ENCODE measurements at places on chromosomes 4 and X.

DNA sequence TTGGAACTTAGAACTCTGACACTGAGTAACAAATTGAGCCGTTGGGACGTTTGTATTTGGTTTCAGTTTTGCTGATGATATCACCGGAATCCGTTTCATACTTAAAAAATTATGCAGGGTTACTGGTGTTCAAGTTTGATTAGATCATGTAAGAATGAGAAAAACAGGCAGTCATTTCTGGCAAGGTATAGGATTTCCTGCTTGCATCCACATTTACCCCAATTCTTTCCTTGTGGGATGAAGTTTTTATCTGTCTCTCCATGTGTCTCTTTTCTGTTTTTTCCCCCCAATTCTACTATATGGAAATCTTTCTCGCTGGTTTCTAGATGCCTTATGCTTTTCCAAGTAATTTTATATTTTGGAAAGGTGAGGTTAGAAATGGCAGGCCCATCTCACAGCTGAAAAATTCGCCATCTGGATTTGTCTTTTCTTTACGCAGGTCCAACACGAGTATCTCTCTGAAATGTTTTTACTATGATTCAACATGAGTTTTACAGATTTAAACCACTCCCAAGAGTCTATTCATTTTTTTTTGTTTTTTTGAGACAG lies 197.9 kb downstream of the SHOX start:
- DNase-seq, result no peak

DNA sequence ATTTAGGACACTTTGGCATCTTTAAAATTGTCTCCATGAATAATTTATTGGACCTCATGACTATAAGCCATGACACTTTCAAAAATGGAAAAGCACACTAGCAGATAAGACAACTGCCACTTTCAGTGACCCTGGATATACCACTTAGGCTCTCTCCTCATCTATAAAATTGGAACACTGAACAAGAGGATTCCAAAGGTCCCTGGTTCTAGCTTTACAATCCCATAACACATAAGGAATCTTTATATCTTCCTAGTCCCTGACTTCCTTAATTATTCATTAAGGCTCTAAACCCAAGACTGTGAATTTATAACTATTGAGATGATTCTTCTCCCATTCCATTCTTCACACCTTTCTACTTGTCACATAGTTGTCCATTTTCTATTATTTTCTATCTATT lies 190.2 kb downstream of the SCFD2 start:
- no peak for DNase-seq

GRCh38 chrX:150449313-150449712 lies 86.2 kb downstream of the MAMLD1 start:
- DNase-seq, result no peak

GRCh38 chr4:159764343-159764952 lies 661.6 kb downstream of the RAPGEF2 start:
- no peak for DNase-seq

- no peak for DNase-seq
Observed at GRCh38 chr4:150569384-150569987, 12.5 kb upstream of the MAB21L2 start.

GRCh38 chr4:114599903-114600552 lies 1.4 kb downstream of the UGT8 start:
- no peak for DNase-seq

GRCh38 chrX:121570072-121570841 lies 522.8 kb downstream of the GLUD2 start:
- DNase-seq, result no peak

- no peak for DNase-seq
Observed at GRCh38 chr4:38704622-38705154, 40.7 kb downstream of the KLF3 start.

- DNase-seq, result no peak
Observed at GRCh38 chr4:21067351-21067750, 367.1 kb downstream of the PACRGL start.

DNA sequence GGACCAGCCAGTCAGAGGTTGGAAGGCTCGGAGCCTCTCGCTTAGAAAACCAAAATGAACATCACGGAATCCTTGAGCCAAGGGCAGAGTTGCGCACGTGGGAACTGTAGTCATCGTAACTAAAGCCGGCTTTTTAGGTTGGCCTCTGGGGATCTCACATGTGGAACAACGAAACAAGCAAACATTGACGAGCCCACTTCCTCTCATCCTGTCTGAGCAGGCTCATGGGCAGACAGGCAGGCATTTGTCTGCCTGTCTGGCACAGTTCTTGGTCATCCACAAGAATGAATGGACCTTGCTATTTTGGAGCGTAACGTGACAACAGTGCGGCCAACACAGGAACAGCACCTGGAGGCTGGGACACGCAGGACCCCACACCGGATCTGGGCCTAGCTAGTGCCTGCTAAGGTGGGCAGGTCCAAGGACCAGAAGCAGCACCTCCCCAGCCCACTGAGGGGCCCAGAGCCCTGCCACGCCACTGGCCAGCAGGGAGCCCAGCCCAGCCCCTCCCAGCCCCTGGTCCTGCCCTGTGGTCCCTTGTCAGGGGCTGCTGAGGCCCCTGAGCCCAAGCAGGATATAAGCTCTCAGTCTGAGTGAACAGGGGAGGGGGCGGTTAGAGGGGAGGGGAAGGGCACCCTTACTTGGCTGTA lies 9.2 kb upstream of the TREX2 start:
- no peak for DNase-seq

DNA sequence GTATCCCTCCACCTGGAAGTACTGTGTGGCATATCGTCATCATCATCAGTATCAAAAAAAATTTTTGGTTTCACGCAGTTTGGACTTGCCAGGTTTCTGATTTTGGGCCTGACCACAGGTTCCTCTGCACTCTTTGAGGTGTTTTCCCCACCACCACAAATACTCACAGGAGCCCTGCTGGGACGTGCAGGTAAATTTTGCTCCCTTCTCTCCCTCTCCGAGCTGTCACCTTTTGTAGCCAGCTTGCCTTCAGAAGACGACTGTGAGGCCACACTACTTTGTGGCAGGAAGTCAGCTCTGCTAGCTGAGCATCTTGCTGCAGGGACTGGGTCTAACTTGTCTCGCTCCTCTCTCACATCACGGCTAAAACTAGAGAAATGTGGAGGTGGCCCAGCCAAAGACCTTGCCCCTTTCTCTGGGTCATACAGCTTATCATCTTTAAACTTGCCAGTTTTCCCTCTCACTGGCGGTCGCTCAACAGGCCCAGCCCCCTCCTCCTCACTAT lies 2.8 kb downstream of the PJA1 start:
- peak; percentile 21 for DNase-seq

- DNase-seq, result no peak
Observed at GRCh38 chr4:114926583-114926982, 186.8 kb downstream of the NDST4 start.

DNA sequence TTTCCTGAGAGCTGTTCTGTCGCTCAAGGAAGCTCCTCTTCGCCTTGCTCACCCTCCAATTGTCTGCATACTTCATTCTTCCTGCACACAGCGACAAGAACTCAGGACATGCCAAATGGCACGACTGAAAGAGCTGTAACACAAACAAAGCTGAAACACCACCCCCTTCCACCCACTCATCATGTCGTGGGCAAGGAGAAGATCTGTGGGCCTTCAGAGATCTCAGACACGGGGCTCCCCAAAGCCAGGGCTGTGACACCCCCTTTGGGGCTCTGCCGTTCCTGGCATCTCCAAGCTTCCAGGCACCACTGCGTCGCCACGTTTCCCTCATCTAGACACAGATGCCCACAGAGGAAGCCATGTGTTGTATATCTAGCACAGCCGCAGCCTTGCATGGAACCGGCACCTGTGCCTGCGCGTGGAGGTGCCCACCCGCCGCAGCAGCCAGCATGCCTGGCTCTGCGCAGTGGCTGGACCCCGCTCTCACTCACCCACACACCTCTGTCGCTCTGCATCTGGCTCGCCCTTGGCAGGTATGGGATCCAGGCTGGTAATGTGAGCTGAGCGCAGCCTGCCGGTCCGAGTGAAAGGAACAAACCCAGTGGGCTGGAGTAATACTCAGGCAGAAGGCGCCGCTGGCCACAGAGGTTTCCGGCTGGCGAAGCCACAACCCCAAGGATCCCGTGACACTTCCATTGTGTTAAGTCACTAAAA lies 676.4 kb upstream of the INTU start:
- DNase-seq, result no peak

DNA sequence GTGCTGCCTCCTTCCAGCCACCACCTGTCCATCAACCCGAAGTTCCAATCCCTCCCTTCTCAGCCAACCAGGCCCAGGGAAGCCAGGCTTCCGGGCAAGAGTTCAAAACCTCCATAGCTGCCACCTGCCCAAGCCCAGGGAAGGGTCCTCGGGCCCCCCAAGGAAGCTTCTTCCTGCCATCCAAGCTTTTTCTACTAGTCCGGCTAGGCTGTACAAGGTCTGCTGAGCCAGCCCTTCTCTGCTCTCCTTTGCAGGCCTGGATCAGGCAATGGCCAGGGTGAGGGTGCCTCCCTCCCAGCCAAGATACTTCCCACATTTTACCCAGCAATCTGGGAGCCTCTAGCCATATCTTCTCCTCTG lies 96.2 kb downstream of the PJA1 start:
- no peak for DNase-seq

- DNase-seq, result no peak
Observed at GRCh38 chr4:185358514-185358913, 37.2 kb downstream of the LRP2BP start.
